Keratinocyte (primary cell): ENCODE measurements at places on chromosomes 6 and 20.

DNA sequence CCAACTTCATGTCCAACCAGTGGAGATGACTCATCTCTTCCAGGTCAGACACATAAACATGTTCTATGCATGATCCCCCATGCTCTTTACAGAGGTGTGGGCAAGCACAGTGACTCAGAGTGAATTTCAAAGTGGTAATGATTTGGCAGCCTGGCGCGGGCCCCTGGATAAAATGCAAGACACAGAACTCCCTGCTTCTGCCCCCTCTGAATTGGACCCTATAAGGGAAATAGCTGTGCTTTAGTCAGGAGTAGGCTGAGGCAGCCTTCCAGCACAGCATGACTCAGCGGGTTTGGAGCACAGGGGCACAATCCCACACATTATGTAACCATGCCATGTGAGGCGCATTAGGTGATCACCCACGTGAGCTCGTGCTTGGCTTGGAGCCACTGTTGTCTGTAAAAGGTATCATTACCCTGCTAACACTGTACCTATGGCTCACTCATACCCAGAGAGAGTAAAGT lies 127.4 kb downstream of the C6orf118 start:
- peak; percentile 15 for DNase-seq

GRCh38 chr6:16059496-16059895 lies 69.4 kb upstream of the MYLIP start:
- DNase-seq, result no peak

DNA sequence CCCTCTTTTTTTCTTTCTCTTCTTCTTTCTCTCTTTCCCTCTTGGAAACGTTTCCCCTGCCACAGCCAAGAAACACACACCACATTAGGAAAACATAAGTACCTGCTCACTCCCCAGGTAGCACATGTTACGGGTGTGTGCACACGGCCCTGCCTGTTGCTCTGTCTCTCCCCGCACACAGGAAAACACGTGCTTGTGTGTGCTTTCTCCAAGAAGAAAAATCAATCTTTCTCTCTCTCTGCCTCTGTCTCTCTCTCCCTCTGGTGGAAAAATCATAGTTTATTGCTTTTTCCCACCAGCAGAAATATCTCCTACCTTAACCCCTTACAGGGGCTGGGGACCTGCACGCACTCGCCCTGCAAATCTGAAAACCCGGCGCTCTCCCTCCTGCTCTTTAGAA lies 102.3 kb downstream of the EDN3 start:
- DNase-seq, result no peak

DNA sequence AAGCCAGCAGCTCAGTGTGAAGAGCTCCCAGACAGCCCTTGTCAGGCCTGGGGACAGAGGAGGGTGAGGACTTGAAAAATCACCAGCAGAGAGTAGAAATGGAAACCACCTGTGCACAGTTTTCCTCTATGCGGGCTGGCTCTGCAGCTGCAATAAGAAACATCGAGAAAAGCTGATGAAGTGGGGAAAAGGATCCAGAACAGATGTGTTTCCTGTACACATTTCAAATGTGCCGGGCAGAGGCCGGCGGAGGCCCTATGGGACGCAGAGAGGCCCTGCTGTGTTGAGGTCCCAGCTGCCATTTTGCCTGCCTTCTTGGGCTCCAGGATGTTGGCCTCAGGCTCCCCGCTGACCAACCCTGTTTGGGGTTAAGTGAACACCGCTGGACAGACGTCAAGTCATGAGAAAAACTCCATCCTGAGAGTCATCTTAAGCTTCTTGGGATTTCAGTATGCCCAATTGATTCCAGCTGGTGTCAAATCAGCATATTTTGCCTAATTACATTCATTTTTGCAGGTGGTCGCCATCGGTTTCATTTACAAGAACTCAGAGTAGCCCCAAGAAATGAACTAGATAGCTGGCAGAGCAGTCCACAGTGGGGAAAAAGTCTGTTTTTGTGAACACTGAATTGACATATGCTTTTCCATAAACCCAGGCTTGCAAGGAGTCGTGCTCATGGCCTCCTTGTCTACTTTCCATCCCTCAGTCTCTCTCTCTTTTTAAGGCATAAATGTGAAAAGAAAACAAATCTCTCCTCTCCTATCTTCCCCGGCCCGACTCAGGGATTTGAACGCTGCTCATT lies 150.4 kb upstream of the PHACTR3 start:
- DNase-seq, result no peak

DNA sequence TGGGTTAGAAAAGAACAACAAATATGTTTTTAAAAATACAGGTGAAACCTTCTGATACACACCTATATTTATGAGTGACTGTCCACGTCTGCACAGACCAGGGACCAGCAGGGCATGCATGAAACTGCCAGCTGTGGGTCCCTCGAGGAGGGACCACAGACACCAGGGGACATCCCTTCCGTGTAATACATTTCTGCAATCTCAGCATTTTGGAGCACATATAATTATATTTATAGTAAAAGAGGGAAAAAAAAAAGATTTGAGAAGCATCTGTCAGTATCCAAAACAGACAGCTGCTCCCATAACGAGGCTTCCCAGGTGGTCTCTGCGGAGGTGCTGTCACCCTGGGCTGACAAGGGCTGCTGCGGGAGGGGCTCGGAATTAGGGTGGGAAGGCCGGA lies 40.2 kb downstream of the PMEPA1 start:
- no peak for DNase-seq

DNA sequence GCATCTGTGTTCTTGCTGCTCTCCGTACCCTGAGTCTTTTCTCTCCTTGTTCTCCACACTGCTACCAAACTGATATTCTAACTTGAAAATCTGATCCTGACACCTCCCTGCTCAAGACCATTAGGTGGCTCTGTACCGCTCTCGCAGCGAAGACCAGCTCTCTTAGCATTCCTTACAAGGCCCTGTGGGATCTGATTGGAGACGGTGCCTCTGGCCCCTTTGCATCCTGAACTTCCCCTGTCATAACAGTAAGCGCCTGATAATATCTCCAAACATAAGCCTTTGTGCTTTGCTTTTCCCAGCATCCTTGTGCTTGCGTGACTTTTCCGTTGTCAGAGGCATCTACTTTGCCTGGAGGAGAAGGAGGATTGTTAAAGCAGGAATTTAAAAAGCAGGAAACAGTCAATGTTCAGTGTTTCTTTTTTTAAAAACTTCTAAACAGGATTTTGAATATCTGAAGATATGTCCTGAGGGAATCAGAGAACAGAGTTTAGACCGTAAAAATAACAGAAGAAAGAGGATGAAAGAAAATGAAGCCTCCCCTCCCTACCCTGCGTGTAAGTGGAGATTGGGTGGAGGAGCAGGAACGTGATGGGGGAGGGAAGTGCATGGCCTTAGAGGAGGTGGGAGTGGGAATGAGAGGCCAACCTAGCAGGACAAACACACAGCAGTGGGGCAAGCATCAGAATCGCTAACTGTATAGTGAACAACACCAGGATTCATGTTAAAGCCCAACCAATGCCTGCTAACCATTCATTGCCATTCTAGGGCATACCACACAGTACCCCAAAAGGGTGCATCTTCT lies 89.2 kb upstream of the STMND1 start:
- no peak for DNase-seq

- no peak for DNase-seq
Observed at GRCh38 chr6:156651486-156651885, 125.7 kb upstream of the ARID1B start.

DNA sequence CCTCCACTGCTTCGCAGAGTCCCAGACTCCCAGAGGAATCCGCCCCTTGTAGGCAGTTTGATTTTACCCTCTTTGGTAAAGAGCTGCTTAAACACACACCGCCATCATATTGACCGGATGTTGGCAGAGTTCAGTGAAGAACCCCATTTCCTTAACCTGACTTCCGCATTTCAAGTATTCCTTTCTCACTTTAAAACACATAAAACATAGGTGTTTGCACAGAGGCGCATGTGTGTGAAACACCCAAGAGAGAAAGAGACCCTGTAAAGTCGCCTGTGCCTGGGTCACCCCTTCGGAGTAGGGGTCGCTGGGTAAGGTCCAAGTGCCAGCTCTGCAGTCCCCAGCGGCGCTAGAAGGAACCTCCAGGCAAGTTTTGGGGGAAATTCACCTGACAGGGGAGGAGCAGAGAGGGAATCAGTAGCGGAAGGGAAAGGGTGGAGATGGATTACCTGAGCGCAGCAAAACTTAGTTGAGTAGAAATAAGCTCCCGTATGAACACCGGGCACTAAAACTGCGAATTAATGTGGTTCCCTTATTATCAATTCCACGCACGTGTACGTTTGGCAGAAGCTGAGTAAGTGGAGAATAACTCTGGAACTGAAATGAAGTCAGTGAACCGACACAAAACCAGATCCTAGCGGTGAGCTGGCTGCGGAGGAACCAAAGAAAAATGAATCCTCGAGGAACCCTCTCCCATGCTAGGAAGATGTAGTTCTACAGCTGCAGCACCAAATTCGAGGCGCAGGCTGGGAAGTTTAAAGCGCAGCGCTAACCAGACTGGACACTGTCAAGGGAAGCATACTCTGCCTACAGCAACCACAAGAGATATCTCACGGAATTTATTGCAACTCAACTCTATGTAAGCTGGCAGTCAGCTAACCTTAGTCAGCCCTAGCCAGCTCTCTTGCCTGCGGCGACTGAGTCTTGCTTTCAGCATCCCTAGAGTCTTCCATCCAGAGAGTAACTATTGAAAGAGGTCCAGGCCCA lies 3.5 kb upstream of the HTR1B start:
- DNase-seq, result peak; percentile 45

DNA sequence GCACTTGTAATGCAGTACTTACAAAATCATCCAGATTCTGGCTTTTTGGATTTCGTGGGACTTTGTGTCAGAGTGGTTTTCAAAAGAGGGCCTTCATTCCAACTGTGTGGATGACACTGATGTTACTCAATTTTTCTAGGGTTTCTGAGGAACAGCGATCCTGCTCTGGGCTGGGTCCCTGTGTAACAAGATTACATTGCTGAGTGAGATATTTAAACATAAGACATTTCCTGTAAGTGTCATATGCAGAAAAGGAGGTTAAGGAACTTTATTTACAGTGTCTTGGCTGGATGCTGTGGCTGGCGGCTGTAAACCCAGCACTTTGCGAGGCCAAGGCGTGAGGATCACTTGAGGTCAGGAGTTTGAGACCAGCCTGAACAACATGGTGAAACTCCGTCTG lies 6.7 kb downstream of the ZFAND3 start:
- DNase-seq, result no peak

- DNase-seq, result no peak
Observed at GRCh38 chr20:24894488-24894887, 54.6 kb upstream of the CST7 start.

GRCh38 chr6:113301651-113302050 lies 555.5 kb upstream of the MARCKS start:
- no peak for DNase-seq

- no peak for DNase-seq
Observed at GRCh38 chr20:48908656-48909319, 12.7 kb upstream of the ARFGEF2 start.
